ENCODE measurements at places on chromosomes 6 and 20. TPM values are rescaled to one million over a fixed set of nuclear protein-coding genes. Genes with fewer than 3 reads are reported as not detected.

SYS1 gene
- 31.8 TPM for total RNA-seq

CD40 gene
- total RNA-seq, result 2.5 TPM

CCN6 gene
- 6.8 TPM for total RNA-seq

HLA-DQA1 gene
- total RNA-seq, result 0.29 TPM

CLPSL1 gene
- total RNA-seq, result not detected

TFAP2A gene
- total RNA-seq, result 0.36 TPM

B4GALT5 gene
- 43.9 TPM for total RNA-seq

STMND1 gene
- not detected for total RNA-seq

- no peaks in the 10 kb centered on the region for H3K36me3 ChIP-seq
- H3K27me3 ChIP-seq, result no peaks in the 10 kb centered on the region
- H3K4me1 ChIP-seq, result peaks cover 7% of the 10 kb centered on the region
Observed at GRCh38 chr6:45105170-45105820, 222.8 kb upstream of the RUNX2 start.

DNA sequence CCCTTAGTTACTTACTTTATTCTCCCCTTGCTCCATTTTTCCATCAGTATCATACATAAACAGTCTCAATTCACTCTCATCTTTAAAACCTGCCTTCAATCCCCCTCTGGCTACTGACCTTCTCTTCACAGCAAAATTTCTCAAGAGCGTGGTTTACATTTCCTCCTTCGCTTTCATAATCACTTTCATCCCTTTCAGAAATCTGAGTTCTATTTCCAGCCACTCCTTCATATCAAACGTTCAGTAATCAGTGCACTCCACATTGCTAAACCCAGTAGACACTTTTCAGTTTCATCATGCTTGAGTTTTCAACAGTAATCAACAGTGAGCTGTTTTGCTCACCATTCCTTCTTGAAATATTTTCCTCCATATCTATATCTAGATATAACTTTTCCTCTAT, 176.7 kb upstream of the HSF2 start:
- DNase-seq, result no peak
- H3K27ac ChIP-seq, result no peak overlapping the region
- H3K4me1 ChIP-seq, result no peaks in the 10 kb centered on the region
- H3K36me3 ChIP-seq, result no peaks in the 10 kb centered on the region
- H3K27me3 ChIP-seq, result no peaks in the 10 kb centered on the region

DNA sequence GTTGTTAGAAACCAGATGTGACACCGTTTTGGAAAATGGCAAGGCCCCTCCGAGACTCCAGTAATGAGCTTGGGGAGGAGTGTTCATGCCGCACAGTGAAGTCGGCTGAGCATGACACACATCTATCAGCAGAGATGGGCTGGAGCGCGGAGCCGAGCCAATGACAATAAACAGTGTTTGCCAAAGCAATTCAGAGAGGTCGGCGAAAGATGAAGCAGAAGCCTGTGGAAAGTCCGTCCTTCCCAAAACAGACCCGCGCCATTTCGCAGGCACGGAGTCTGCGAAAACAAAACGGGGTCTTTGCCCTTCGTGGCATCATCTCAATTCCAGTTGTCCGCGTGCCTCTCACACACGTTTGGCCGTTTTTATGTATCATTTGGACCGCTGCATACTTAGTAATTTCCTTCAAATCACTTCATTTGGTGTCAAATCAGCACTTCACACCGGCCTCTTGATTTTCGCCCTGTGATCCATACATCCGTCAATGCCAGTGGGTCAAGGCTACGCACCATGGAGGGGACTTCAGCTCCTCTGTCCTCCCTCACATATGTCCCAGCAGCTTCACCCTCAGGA, 71.3 kb downstream of the SULF2 start:
- H3K27me3 ChIP-seq, result peaks cover 7% of the 10 kb centered on the region
- H3K36me3 ChIP-seq, result no peaks in the 10 kb centered on the region
- DNase-seq, result no peak

- no peaks in the 10 kb centered on the region for H3K27me3 ChIP-seq
- no peak within 1 kb of the TSS for H3K27ac ChIP-seq
Observed at GRCh38 chr20:52972190-52972937, at the start of gene TSHZ2. Gene TSHZ2, plus strand, starts transcription at chr20:52972358. Its CDS starts 936 bp downstream, at chr20:52973294.

- peak overlapping the region; percentile 74 for H3K27ac ChIP-seq
- peaks cover 19% of the 10 kb centered on the region for H3K4me1 ChIP-seq
- no peaks in the 10 kb centered on the region for H3K36me3 ChIP-seq
- no peak for DNase-seq
- H3K4me3 ChIP-seq, result no peak overlapping the region
- H3K27me3 ChIP-seq, result no peaks in the 10 kb centered on the region
Observed at GRCh38 chr20:54140927-54141566, 32.7 kb downstream of the CYP24A1 start.

DNA sequence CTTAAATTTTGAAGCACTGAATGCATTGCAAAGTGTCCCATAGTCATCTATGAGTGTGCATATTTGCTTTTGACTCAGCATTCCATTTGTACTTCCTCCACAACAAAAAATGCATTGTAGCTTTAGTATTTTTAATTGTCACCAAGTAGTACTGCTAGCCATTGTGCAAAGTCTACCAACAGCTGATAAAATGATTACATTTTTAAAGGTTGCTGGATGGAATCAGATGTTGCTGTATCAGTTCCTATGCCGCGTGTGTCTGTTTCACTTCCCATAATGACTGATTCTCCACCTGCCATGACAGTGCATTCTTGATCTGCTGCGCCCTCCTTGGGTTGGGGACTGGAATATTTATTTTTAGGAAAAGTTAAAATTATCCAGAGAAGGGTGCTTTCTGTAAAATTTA, 41.2 kb downstream of the SLX4IP start:
- peak; percentile 47 for DNase-seq
- H3K27ac ChIP-seq, result peak overlapping the region; percentile 79
- H3K27me3 ChIP-seq, result no peaks in the 10 kb centered on the region
- no peak overlapping the region for H3K4me3 ChIP-seq

- no peaks in the 10 kb centered on the region for H3K27me3 ChIP-seq
- H3K36me3 ChIP-seq, result no peaks in the 10 kb centered on the region
- no peaks in the 10 kb centered on the region for H3K4me1 ChIP-seq
- H3K27ac ChIP-seq, result no peak overlapping the region
Observed at GRCh38 chr6:165266191-165266590, 43.2 kb downstream of the C6orf118 start.

GRCh38 chr6:11094941-11095340, 1.3 kb downstream of the SMIM13 start:
- DNase-seq, result no peak
- H3K4me1 ChIP-seq, result peaks cover 17% of the 10 kb centered on the region
- no peaks in the 10 kb centered on the region for H3K36me3 ChIP-seq
- peak overlapping the region; percentile 75 for H3K27ac ChIP-seq
- no peaks in the 10 kb centered on the region for H3K27me3 ChIP-seq

DNA sequence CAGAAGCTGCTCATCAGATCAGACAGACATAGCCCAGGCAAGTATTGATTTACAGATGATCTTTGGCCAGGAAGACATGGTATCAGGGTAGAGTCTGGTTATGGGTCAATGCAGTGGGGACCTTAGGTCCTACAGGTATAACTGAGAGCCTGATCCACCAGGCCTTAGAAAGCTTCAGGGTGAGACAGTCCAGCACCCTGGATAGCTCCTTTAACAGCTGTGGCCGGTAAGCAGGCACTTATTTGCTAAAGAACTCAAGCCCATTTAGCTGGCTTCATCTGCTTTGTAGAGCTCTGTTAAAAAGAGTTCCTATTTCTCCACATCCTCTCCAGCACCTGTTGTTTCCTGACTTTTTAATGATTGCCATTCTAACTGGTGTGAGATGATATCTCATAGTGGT, 39.6 kb downstream of the ESR1 start:
- H3K4me1 ChIP-seq, result no peaks in the 10 kb centered on the region
- no peaks in the 10 kb centered on the region for H3K27me3 ChIP-seq
- no peak overlapping the region for H3K27ac ChIP-seq
- no peaks in the 10 kb centered on the region for H3K36me3 ChIP-seq
- no peak overlapping the region for H3K4me3 ChIP-seq

DNA sequence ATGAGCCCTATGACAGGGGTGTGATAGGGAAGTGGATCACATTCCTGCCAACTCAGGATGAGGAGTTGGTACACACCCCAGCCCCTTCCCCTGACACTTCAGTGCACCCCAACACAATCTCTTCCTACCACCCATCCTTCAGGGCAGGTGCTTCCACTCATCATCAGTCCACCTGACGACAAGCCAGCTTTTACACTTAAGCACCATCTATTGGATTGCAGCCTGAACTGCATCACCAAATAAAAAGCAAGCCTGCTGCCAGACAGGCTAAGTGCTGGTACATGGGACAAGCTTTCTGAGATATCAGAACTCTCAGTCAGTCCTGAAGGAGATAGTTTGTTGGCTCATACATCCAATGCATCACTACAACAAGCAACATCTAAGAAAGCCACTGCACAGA, 69.0 kb upstream of the TMEM200A start:
- H3K36me3 ChIP-seq, result no peaks in the 10 kb centered on the region
- no peak overlapping the region for H3K27ac ChIP-seq
- peaks cover 3% of the 10 kb centered on the region for H3K4me1 ChIP-seq
- no peaks in the 10 kb centered on the region for H3K27me3 ChIP-seq

DNA sequence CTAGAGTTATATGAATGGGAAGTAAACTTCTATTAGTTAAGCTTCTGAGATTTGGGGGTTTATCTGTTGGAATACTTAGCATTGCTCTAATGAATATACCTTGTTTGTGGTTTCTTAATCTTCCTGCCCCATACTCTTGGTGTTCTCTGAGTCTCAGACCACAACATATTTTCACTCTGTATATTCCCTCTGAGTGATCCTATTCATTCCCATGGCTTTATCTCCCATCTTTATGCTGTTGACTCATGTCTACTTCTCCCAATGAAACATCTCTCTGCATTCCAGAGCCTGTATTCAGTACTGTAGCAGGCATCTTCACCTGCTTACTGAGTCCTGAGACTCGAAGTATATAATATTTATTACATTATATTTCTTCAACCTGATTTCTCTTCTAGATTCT, 283.7 kb upstream of the MAP3K7 start:
- H3K27me3 ChIP-seq, result no peaks in the 10 kb centered on the region
- no peak for DNase-seq
- no peak overlapping the region for H3K4me3 ChIP-seq
- H3K4me1 ChIP-seq, result no peaks in the 10 kb centered on the region

DNA sequence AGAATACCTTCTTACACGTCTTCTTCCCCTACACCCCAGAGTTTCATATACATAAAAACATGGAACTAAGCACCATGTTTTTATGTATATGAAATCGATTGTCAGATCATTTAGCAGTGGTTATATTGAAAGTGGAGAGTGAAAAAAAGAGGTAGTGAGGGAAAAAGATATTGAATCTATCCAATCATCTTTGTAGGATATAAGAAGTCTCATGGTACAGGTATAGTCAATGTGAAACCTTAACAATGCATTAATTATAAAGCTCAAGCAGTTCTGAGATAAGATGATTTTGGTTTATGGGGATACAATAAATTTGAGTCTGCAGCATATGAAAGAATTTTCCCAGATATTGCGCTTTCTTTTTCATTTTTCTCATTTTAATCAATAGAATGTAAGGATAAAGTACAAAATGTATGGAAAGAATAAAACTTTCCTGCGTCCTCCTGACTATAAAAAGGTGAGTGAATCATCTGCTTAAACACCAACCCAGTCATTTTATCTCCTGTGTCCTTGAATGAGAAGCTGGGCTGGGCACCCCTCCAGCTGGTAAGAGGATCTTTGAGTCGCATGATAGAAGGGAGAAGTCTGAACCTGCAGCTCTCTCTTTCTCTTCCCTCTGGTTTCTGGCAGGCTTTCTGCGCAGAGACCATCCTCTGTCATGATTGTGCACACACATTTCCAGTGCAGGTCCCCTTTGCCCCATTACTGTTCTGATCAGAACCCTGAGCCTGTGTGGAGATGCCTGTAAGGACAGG, 28.1 kb upstream of the AKIRIN2 start:
- H3K27ac ChIP-seq, result no peak overlapping the region
- no peak overlapping the region for H3K4me3 ChIP-seq
- H3K36me3 ChIP-seq, result no peaks in the 10 kb centered on the region
- H3K27me3 ChIP-seq, result no peaks in the 10 kb centered on the region
- DNase-seq, result no peak

DNA sequence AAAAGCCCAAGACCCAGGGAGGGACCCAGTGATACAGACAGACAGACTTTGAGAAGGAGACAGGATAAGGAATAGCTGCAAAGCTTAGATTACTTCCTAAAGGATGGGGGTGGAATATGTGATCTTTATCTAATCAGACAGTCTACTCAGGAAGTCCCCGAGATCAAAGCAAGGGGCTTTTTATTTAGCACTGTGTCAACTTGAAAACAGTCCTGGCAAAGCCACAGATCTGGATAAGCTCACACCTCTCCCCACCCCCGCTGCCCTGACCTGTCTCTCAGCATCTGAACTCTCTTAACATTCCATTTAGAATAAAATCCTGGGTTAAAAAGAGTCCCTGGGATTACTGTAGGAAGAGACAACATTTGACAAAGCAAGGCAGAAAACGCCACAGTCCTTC, 101.5 kb downstream of the ISM1 start:
- H3K4me1 ChIP-seq, result no peaks in the 10 kb centered on the region
- peaks cover 16% of the 10 kb centered on the region for H3K27me3 ChIP-seq
- H3K4me3 ChIP-seq, result no peak overlapping the region
- H3K36me3 ChIP-seq, result no peaks in the 10 kb centered on the region

- H3K4me3 ChIP-seq, result no peak overlapping the region
- no peaks in the 10 kb centered on the region for H3K27me3 ChIP-seq
- no peaks in the 10 kb centered on the region for H3K36me3 ChIP-seq
- no peak overlapping the region for H3K27ac ChIP-seq
- DNase-seq, result no peak
- no peaks in the 10 kb centered on the region for H3K4me1 ChIP-seq
Observed at GRCh38 chr20:57153238-57153905, 113.1 kb downstream of the BMP7 start.

DNA sequence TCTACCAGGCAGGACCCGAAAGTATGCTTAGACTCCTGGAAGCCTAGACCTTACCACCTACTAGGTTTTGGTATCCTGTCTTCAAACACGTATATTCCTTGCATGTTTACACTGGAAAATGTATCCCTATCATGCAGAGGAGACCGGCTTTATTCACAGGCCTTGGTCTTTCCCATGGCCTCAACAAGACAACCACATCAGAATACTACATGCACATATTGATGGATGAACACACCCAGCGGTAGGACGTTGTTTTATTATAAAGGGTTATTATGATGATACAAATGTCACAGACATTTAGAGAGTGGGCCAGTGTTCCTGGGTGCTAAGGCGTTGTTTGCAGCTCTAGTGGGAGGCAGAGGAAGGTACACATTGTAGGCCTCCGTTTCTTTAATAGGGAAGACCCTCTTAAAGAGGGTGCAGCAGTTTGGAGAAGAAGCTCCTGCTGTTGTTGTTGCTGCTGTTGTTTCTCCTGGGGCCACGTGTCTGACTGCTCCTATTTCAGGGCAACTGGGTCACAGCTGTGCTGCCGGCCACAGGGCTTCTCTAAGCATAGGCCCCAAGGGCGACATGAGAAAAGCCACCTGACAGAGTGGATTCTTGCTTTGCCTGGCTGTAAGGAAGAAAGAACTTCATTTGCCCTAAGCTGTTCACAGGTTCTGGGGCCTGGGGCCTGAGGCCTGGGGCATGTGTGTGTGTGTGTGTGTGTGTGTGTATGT, 98.3 kb upstream of the SASH1 start:
- H3K27ac ChIP-seq, result peak overlapping the region; percentile 11
- H3K4me3 ChIP-seq, result no peak overlapping the region
- no peaks in the 10 kb centered on the region for H3K36me3 ChIP-seq
- no peak for DNase-seq

All from osteoblast (primary cell).